ENCODE measurements at places on chromosomes 5 and 9.

- DNase-seq = peak; percentile 85
Measured at GRCh38 chr9:84271531-84271900, 69.0 kb downstream of the SLC28A3 start.

GRCh38 chr9:20242510-20243189 is 379.6 kb downstream of the MLLT3 start:
- DNase-seq = no peak

DNA sequence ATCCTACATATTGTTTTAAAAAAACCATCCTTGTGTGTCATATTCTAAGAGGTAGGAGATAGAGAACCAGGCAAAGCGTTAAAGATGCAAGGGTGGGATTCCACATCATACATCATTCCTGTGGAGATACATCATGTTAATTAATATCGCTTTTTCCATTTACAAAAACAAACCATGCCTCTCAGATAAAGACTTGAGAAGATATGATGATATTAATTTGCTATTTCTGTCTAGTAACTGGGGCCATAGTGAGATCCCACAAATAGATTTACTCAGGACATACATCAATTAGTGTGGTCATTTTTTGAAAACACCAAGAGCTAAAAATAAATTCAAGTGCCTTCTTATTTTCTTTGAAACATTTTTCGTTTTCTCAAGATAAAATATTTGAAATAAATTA is 165.4 kb upstream of the TARS1 start:
- no peak for DNase-seq

DNA sequence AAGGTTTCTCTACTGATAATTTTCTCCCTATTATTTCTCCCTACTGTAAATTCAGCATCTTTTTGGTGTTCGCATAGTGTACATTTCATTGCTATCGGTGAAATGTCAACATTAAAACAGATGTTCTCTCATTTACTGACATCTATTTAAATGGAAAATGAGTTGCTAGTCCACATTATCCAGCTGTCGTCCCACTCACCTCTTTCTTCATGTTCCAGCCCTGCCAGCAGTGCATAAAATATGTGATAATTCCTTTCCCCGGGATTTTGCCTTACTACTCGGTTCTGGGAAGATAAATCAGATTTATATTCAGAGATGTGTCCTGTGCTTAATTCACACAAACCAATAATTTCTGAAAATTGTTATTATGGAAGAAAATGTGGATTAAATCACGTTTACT is 155.8 kb downstream of the MYO10 start:
- no peak for DNase-seq

DNA sequence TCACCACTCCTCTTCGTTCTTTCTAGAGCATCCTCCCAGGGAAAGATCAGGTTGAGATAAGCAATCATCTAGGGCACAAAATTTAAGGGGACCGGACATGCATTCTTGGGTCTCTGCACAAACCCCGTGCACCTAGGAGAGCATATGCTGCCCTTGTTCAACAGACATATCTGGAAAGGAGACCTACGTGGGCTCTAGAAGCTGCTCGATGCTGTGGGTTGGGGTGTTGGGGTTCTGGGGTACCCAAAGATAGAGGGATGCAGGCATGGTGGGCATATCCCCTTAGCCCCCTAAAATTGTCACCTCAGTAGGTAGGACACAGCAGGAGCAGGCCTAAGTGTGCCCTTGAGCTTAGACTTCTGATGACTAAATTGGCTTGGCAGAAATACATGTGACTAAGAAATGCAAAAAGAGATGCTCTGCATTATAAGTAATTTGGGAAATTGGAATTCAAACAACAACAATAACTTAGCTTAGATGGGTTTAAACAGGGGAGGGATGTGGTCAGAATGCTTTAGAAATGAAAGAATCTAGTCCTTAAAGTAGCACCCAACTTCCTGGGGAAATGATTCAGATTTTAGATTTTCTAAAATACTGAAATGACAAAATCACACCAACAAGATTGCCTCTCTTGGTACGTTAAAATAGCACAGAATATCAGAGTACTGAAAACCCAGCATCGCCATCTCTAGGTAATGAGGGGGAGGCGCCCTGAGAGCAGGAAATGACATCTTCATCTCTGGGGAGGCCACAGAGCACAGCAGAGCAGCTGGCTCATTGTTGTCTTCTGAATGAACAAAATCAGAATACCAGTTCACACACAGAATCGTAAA is 172.3 kb downstream of the GNA14 start:
- no peak for DNase-seq

GRCh38 chr9:95756986-95757385 is 118.5 kb upstream of the ERCC6L2 start:
- no peak for DNase-seq

DNA sequence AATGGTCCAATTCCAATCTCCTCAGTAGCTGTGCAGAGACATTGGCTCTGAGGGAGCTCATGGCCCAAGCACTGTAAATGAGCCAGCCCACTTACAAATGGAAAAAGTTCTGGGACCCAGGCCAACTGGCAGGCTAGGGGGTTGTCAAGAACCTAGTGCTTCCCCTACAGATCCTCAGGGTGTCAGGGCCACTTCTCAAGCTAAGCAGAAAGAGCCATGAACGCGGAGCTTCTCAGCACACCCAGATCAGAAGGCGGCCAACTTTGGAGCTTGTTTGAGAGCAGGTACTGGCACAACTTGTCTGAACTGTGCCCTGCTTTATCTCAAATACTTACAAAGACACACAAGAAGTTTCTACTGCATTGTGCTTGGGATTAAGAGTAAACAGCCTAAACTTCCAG is 17.5 kb downstream of the TLE1 start:
- DNase-seq = peak; percentile 94

DNA sequence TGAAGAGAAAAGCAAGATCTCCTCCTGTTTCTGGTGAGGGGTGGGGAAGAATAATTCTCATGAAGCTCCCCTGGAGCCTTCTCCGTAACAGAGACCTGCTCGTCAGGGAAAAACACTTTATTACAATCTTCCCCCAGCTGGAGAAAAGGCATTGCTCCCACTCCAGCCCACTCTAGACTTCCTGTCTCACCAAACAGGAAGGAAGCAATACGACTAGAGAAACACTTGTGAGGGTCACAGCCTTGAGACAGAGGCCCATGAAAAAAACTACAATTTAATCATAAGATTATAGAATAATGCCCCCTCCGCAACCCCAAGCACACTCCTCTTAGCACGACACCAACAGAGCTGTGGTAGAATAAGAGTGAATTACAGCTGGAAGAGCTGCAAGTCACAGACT is 197.2 kb upstream of the S1PR3 start:
- no peak for DNase-seq

- DNase-seq = peak; percentile 86
Measured at GRCh38 chr5:179805529-179806249, 977 bp downstream of the MGAT4B start.

DNA sequence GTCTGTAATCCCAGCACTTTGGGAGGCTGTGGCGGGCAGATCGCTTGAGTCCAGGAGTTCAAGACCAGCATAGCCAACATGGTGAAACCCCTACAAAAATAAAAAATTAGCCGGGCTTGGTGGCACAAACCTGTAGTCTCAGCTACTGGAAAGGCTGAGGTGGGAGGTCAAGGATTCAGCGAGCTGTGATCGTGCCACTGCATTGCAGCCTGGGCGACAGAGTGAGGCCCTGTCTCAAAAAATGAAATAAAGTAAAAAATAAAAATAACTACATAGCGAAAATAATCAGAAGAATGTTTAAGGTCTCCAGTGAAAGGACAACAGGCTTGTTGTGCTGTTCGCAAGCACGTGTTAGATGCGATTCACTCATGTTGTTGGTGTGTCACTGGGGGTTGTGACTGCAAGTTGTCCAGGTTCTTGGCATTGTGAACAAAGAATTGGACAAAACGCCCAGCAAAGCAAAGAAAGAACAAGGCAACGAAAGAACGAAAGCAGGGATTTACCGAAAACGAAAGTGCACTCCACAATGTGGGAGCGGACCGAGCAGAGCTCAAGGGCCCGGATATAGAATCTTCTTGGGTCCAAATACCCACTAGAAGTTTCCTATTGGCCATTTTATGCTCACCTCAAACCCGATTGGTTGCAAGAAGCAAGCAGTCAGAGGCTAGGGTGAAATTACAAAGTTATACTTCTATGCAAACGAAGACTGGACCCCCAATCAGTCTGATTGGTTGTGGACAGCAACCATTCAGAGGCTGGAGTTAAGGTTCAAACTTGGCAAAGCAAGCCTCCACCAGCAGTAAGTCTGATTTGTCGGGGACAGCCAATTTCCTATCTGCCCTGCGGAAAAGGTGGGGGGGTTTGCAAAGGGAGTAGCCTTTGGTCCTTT is 844 bp upstream of the MCCC2 start:
- DNase-seq = no peak

DNA sequence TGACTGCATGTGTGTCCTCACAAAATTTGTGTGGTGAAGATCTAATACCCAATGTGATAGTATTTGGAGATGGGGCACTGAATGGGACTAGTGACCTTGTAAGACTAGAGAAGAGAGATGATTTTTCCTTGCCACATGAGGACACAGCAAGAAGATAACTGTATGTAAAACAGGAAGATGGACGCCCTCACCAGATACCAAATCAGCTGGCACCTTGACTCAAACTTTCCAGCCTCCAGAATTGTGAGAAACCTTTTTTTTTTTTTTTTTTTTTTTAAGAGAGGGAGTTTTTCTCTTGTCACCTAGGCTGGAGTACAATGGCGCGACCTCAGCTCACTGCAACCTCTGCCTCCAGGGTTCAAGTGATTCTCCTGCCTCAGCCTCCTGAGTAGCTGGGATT is 40.3 kb downstream of the UBTD2 start:
- no peak for DNase-seq

DNA sequence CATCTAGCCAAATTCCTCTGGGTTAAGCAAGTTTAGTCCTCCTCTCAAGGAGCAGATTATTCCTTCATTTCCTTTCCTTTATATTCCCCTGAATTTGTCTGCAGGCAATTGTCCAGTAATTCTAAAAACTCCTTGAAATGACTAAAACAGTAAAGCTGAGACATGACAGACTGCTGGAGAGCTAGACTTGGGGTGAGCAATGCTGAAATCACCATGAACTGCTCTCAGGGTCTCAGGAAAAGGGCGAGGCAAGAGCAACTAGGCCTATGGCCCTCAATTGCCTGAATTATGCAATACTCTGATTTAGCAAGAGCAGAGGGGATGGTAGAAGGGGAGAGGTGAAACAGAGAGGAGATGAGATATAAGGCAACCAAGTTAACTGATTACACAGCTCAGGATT is 172.9 kb upstream of the NREP start:
- no peak for DNase-seq

DNA sequence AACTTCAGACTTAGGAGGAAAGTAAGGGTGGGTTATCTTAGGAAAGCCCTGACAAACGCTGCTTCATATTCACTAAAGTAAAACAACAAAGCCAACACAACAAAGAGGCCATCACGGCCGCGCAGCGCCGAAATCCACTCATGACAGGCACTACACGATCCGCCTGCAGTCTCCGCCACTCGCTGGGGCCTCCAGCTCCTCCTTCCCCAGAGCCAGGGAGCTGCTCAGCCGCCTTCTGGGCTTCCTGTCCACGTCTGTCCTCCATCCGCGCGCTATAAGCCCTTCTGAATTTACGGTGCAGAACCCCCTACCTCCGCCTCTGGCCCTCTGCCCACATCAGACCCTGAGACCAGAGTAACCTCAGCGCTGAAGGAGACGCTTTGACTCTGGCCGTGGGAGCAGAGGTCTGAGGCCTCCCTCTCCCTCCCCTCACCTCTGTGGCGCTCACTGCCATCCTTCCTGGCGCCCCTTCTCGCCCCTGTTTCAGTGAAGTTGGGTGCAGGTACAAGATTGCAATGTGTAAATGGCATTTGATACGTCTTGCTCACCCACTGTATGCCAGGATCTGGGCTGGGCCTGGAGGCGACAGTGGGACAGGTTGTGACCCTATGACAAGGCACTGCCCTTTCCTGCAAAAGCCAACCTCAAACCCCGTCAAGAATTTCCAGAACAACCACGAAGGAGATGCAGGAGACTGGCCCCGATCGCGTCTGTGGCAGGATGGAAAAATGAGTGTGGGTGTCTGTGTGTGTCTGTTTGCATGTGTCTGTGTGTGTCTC is 74.9 kb upstream of the PHYKPL start:
- peak; percentile 77 for DNase-seq

DNA sequence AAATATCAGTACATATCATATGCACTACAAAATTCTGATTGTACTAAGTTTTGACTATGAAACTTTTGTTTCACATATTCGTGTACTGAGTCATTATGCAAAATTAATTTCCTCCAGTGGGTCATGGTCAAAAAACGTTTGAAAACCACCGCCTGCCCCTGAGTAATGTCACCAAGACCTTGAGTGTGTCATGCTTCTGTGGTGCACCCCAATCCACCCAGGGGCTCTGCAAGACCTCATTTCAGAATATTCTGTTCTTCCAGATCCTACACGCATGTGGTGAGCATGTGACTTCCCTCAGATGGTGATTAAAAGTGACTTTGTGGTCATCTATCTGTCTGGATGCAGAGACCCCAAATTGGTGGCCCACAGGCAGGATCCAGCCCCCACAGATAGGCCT is 31.0 kb downstream of the ABLIM3 start:
- DNase-seq = no peak

DNA sequence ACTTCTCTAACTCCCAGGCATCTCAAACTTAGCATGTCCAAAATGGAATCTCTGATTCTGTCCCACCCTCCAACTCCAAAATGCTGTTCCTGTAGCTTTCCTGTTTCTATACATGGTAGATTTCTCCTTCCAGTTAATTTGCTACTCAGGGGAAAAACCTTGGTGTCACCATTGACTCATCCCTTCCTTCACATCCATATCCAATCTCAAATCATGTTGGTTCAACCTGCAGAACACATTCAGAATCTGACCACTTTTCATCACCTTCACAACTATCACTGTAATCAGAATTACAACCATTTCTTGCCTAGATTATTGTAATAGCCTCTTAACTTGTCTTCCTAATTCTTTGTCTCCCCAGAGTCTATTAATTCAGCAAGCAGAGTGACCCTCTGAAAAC is 10.8 kb downstream of the RIOK2 start:
- DNase-seq = no peak

- DNase-seq = peak; percentile 64
Measured at GRCh38 chr5:172334196-172334595, 50.6 kb upstream of the UBTD2 start.

- DNase-seq = no peak
Measured at GRCh38 chr9:9387511-9388115, 1225.2 kb downstream of the PTPRD start.

GRCh38 chr5:76202182-76202581 is 119.0 kb downstream of the SV2C start:
- no peak for DNase-seq
